ENCODE measurements at places on chromosomes 11 and 22.

DNA sequence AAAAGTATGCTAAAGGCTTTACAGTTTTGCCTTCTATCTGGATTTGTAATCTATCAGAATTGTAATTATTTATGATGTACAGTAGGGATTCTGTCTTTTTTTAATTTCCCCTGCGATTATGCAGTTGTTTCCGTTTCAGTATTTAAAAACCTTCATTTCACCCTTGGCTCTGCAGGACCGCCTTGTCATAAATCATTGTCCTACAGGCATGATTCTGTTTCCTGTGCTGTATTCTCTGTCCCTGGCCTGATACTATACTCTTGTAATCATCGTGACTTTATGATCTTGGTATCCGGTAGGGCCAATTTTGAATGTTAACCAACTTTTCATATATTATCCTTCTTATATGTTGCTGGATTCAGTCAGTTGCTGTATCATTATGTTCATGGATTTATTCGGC lies 151.7 kb downstream of the ATXN10 start:
- DNase-seq: no peak

GRCh38 chr22:48580481-48580970 lies 1247.1 kb downstream of the BRD1 start:
- DNase-seq: no peak

- no peak for DNase-seq
Measured at GRCh38 chr11:118670063-118670462, 9.4 kb downstream of the TREH start.

DNA sequence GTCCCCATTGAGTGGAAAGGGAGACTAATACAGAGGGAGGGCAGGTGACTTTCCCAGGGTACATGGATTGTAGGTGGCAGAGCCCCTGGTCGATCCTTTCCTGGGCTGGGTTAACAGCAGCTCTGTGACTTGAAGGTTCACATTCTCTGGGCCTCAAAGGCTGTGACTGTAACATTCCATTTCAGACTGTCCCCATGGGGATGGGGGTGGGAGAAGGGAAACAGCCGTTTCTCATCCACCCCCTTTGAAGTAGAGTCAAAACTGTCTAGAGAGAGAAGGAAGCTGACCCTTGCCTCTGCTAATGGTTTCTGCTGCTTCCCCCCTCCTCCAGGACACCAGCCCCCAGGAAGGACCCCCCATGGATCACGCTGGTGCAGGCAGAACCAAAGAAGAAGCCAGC lies 19.2 kb downstream of the MICALL1 start:
- no peak for DNase-seq

DNA sequence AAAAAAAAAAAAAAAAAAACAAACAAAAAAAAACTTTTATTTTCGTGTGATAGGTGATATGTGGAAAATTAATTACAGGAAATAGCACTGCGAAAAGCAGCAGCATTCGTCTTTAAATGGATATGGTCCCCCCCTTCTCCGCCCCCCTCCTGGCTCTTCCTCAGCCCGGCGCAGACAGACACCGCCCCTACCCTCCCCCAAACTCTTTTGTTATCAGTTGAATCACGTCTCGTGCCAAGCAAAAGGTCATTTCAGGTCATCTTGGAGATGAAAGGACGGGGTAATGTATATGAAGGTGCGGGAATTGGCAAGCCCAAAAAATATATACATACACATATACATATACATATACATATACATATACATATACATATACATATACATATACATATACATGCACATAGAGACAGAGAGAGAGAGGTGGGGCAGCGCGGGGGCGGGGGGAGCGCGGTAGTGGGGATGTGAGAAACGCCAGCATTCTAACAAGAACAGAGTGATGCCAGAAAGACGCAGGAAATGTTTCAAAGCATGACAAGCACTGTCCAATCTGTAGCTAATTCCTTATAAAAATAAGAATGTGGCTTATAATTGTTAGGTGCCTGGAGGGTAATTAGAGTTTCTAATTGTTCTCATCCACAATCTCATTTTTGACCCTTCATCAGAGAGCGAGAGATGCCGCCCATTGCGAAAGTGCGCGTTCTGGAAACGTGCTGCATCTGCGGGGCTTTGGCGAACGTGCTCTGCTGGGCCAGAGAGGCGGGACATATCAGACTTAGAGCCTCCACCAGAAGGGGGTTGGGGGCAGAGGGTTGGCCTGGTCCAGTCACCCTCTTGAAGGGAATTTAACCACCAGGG lies 214.5 kb upstream of the UBASH3B start:
- DNase-seq: no peak

DNA sequence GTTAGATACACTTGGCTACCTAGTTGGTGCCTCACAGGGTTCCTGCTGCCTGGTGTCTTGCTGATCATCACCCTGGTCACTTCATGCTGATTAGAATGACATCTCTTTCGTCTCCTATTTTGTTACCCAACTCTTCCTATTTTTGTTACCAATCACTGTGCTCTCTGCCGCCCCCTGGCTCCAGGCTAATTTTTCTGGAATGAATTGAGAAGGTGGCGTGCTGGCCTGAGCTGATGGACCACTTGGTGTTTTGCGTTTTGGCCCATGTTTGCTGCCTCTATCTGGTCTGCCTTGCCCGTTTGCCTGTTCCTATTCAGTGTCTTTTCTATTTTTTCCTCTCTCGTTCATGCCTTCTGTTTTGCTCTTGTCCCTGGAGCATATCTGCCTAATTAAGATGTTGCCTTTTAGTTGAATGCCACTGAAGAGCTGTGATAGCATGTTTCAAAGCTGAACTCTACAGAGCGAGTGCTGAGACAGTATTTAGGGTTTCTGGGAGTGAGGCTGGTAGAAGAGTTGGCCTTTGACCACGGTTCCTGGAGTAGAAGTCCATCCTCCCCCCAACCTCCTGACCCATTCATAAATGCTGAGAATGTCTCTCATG lies 5.9 kb upstream of the ATF4 start:
- peak; percentile 5 for DNase-seq

DNA sequence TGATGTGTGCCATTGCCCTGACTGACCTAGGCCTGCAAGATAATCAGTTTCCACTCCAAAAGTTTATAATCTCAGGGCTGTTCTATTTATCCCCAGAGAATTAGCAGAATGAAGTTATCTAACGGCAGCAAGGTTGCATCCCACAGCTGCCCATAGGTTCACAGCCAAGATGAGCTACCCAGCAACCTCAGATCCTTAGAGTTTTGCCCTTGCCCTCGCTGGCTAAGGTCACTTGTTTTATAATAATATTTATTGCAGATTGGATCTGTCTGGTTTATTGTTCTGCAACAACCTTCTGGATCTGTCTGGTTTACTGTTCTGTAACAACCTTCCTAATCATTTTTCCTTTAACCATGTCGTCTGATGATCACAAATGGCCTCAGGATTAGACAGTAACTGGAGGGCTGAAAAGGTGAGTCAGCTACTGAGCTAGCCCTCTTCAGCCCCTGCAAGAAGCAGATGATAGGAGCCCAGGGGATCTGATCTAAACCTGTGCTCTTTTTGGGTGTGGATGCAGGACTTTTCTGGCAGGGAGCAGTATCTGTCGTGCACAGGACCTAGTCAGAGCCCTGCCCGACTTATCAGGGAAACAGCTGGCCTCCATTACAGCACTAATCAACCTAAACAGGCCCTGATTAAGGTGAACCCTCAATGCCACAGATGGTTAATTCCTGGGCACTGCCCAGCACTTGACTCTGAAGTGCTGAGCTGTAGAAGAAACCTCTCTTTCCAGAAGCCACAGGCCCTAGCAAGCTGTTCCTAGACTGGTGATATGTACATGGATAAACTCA lies 642.9 kb upstream of the KIRREL3 start:
- DNase-seq: no peak
